Stimulated activated CD4-positive, alpha-beta T cell treated with anti-CD3 and anti-CD28 coated beads, Interleukin-2, amount 100 ng/mL, for 48 hours (primary cell): ENCODE measurements at places on chromosomes 12 and 14.

DNA sequence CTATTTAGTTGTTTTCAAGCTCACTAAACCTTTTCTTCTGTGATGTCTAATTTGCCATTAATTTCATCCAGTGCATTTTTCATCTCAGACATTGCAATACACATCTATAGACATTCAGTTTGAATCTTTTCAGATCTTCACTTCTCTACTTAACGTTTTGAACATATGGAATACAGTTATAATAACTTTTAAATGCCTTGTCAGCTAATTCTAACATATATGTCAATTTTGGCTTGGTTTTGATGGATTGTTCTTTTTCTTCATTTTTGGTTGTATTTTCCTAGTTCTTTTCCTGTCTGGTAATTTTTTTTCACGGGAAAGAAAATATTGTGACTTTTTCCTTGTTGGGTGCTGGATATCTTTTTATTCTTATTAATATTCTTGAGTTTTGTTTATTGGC is 215.3 kb downstream of the ATP23 start:
- DNase-seq: no peak

GRCh38 chr12:5047094-5047493 is 3.4 kb downstream of the KCNA5 start:
- no peak for DNase-seq

- no peak for DNase-seq
These were observed 500.5 kb downstream of the EGLN3 start for GRCh38 chr14:33450416-33450815.

GRCh38 chr14:31174433-31174832 is 33.2 kb downstream of the HECTD1 start:
- no peak for DNase-seq

- peak; percentile 74 for DNase-seq
These were observed 15.3 kb upstream of the ADSS1 start for GRCh38 chr14:104708606-104709268.

DNA sequence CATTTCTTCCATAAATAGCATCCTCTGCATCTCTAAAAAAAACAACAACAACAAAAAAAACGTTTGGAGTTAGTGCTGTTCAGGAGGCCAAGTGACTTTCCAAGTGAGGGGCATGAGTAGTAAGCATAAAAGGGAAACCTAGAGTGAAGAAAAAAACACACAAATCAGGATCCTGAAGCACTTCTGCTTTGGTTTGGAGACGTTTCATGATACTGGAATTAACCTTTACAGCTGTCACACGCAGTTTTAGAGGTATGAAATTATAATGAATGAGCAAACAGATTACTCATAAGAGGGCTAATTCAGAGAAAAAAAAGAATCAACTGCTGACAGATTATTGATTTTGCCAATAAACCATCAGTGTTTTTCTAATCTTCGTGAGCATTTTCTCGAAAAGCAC is 3.8 kb downstream of the SRSF9 start:
- DNase-seq: no peak

- no peak for DNase-seq
These were observed 319.9 kb downstream of the KCNC2 start for GRCh38 chr12:74889563-74890236.

DNA sequence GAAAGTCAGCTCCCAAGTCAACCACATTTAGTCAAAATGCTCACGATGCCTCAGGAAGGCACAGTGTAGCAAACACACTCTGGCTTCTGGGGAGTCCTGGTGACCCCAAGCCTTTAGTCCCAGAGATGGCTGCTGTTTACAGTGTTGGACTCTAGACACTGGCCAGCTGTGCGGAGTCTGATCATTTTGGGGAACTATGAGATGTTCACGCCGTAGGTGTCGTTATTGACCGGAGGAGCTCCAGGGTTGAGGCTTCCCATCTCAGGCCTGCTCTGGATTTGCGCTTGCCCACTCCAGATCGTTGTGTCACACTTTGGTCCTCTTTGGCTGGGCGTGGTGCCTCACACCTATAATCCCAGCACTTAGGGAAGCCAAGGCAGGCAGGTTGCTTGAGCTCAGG is 27.7 kb downstream of the BRI3BP start:
- no peak for DNase-seq

DNA sequence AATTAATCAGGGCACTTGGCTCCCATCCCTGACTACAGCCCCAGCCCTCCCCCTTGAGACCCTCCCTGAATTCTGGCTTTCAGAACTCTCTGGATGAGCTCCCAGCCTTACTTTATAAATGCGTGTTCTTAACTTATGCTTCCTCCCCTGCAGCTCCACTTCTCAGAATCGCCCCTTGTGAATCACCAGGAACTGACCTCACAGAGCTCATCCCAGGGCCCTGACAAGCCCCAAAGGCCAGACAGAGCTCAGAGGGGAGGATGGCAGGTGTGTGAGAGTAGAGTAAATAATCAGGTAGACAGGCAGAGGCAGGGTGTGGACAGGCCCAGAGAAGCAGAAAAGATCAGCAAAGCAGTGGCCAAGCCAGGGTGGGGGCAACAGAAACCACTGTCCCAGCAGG is 68.2 kb upstream of the FOXN3 start:
- no peak for DNase-seq

DNA sequence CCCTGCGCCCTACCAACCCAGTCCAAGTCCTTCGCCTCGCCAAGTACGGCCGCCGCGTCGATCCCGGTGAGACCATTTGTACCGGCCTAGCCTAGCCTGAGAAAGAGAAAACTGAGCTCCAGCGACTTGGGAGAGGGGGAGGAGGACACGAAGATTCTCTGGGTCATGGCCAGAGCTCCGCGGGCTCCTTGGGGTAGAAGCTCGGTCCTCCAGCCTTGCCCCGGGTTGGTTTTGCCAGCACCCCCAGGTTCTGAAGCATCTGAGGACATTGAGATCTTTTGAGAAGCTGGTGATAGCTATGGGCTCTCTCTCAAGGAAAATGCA is 7.3 kb downstream of the LHX5 start:
- DNase-seq: no peak

GRCh38 chr14:70139384-70139783 is 49.4 kb downstream of the SLC8A3 start:
- DNase-seq: no peak

DNA sequence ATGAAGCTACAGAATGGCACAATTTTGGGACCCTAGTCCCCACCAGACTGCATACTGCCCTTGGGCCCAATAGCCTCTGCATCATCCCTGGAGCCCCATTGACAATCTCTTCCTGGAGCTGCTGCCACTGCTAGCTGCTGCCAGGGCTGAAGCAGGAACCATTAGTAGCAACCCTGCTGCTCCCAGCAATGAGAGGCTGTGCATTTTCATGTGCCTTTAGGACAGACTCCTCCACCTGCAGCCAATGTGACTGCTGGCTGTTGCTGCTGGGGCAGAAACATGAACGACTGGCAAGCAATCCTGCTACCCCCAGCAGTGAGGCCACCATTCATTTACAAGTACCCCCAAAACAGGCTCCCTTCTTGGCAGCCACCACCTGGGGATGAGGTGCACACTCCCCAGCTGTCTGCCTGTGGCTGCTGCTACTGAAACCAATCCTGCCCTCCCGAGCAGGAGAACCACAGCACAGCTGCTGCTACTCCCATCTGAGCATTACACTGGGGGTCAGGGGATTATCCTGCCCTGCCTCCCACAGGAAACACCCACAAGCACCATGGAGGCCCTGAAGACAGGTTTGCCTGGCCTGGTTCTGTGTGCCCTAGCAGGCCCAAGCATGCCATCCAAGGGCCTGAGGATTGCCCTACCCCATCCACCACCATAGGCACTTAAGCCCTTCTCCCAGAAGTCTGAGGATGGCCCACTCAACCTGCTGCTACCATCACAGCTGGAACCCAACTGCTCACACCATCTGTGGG is 181.0 kb downstream of the MYRFL start:
- no peak for DNase-seq

GRCh38 chr12:38157933-38158401 is 158.6 kb upstream of the ALG10B start:
- no peak for DNase-seq

DNA sequence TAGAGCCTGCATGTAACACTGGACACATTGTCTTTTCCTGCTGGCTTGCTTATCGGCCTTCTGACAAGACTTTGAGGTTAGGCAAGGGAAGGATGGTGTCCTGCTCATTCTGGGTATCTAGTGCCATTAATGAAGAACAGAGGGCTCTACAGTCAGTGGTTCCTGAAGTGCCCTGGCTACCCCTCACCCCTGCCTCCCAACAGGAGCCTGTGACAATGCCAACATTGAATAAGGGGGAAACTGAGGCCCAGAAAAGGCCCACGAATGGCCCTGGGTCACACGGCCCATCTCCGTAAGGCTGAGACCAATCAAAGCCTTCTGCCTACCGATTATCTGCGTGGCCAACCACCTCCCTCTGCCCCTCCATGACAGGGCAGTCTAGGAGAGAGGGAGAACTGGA is 2.1 kb downstream of the IFI27L2 start:
- DNase-seq: no peak

DNA sequence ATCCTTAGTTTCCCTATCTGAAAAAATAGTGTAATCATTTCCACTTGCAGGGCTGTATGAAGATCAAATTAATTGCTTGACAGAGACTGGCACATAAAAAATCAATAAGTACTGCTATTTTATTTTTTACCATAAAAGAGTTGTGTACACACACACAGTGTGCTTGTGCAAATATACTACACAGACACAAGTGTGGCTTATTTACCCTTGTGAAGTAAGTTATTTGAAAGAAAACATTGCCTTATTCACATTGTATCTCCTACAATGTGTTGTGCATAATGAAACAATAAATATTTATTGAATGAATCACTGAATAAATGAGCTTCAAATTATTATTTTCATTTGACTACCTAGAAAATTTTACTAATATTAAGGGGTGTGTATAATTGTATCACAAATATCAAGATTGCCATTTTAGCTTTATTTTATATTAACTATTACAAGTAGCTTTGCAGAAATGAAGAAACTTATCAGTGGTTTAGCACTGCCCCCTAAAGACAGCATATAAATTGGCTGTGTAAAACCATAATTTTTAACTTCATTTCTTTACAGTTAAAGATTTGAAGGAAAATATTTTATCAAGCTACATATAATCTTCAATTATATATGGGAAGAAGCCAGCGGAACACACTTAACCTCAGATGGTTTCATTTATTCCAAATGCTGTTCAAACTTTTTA is 11.3 kb downstream of the GARIN6 start:
- DNase-seq: no peak

- DNase-seq: no peak
These were observed 2.4 kb downstream of the CCDC63 start for GRCh38 chr12:110849221-110849620.

GRCh38 chr14:95559203-95559602 is 24.4 kb downstream of the GLRX5 start:
- no peak for DNase-seq
